Fibroblast of the conjunctiva (primary cell): ENCODE measurements at places on chromosomes 4 and X.

GRCh38 chr4:4270529-4270928 lies 19.4 kb downstream of the LYAR start:
- no peak for DNase-seq

DNA sequence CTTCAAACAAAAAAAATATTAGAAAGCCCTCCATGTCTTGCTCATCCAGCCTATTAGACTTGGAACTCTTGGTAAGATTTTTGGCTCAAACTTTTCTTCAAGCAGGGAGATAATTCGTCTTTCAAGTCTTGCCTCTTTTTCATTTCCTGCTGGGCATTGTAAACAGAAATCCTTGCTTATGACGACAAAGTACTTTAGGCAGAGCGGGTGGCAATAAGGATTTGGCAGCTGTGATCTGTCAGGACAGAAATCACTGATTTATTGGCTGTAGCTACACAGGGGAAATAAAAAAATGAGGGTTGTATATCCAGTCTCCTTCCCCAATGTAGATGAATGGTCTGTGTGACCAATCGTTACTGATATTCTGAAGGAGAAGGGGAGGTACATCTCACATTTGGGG lies 121.6 kb downstream of the SLC4A4 start:
- DNase-seq, result no peak

DNA sequence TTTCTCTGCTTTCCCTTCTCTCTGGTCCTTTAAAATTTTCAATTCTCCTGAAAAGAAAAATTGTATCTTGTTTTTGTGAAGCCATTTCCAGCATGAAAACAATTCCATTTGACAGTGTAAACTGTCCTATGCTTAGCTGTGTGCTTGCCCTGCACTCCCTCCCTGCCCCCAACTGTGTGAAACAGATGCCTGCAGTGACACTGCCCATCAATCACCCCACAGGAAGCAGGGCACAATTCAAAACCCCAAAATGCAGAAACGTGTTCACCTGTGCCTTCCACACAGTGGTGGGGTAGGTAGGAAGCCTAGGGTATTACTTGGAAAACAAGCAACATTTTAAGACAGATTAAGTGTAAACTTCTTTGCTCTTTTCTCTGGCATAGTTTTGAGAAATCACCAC lies 6.2 kb upstream of the FHDC1 start:
- no peak for DNase-seq

GRCh38 chr4:992297-993110 lies 700 bp downstream of the SLC26A1 start:
- no peak for DNase-seq

- DNase-seq, result no peak
These were observed 1402.9 kb upstream of the PABPC4L start for GRCh38 chr4:135604531-135604930.

DNA sequence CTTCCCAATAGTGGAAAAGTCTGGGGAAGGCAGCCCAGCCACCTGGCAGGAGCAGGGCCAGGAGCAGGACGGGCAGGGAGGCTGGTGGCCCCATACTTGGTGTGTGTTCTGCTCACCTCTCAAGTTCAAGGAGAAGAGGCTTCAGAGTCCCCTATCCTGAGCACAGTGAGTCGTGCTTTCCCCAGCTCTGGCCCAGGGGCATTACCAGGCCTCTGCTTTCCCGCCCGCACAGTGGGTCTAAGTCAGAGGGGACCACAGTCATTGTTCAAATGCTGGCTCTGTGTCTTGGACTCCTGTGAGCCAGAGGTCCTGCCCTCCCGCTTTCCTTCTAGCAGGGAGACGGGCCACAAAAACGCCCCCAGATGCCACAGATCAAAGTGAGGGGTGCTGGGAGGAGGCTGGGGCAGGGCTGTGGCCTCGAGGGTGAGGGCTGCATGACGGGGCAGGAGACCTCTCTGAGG lies 27.6 kb downstream of the HTRA3 start:
- no peak for DNase-seq

DNA sequence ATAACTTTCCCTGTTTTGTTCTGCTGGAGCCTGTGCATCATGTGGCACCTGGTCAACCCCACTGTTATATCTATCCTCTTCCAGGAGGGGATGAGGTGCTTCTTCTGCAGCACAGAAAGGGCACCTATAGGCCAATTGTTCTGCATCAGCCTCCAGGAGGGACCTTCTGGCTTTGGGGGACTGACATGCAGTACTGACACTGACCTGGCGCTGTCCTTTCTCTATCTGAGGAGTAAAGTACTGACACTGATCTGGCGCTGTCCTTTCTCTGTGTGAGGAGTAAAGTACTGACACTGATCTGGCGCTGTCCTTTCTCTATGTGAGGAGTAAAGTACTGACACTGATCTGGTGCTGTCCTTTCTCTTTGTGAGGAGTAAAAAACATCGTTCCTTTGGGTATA lies 498.4 kb downstream of the PACRGL start:
- DNase-seq, result no peak

GRCh38 chr4:8181844-8182243 lies 17.2 kb upstream of the SH3TC1 start:
- no peak for DNase-seq
